ENCODE measurements at places on chromosomes 4 and X. TPM values are rescaled to one million over a fixed set of nuclear protein-coding genes. Genes with fewer than 3 reads are reported as not detected.

GRXCR1 gene
- total RNA-seq, result not detected

ZBTB49 gene
- 23.4 TPM for total RNA-seq

PDCL2 gene
- total RNA-seq, result not detected

PFKFB1 gene
- total RNA-seq, result 2.3 TPM

MAGEA3 gene
- not detected for total RNA-seq

MAGEA12 gene
- total RNA-seq, result not detected
